ENCODE measurements at places on chromosomes 2 and 18.

- no peak for DNase-seq
Measured at GRCh38 chr2:61995065-61995464, 89.6 kb downstream of the COMMD1 start.

DNA sequence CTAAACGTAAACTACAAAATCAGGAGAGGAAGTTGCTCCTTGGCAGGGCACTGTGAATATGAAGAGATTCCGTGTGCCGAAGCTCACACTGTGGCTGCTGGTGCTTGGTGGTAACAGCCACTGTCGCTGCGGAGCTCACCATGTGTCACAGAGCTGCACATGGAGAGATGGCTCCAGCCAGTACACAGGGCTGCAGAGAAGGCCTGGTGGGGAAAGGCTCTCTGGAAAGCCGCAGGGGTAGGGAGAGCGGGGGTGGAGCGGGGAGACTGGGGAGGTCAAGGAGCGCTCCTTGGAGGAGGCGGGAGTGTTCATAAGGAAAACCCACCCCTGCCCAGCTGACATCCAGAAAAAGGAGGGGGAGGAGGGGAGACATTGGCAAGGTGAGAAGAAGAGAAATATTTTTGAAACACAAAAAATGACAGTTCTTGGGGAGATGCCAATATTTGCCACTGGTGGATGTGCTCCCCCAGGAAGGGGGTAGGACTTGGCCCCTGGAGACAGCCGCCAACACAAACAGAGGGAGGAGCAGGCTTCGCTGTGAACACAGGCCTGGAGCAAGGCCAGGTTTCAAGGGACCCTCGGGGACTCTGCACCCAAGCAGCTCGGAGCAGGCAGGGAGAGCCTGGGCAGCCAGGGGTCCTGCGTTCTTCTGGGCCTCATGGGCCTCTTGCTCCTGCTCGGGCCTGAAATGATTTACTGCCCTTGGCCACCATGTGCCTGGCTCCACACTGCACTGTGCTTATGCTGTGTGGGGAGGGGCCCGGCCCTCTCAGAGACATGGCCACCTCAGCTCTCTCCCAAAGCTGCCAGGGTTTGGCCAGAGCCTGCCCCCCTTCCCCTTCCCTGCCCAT is 102.6 kb upstream of the GLI2 start:
- DNase-seq: no peak

- DNase-seq: peak; percentile 34
Measured at GRCh38 chr2:219060821-219061791, at the start of gene IHH. Gene IHH, minus strand, starts transcription at chr2:219060921. Its CDS starts 454 bp downstream, at chr2:219060467.

DNA sequence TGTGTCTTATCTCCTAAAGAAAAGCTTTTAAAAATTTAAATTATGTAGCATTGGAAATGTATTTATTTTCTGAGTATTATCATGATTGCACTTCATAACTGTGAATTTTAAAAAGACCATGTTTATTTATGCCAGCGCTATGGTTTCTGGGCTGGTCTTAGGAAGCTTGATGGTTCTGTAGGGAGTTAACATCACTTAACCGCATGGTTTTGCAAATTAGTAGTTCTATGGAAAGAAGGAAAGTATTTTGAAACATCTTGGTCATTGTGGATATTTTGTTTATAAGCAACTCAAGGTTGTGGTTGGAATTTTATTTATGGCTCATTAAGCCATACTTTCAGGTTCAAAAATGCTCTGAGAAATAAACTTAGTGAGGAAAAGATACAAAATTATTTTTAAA is 549.4 kb downstream of the STK39 start:
- DNase-seq: no peak

- no peak for DNase-seq
Measured at GRCh38 chr2:98793275-98793674, 62.3 kb upstream of the MGAT4A start.

- no peak for DNase-seq
Measured at GRCh38 chr18:37334631-37335408, 230.8 kb downstream of the CELF4 start.

- no peak for DNase-seq
Measured at GRCh38 chr2:127066942-127067341, 40.0 kb downstream of the BIN1 start.

- no peak for DNase-seq
Measured at GRCh38 chr18:78496079-78496478, 483.5 kb upstream of the SALL3 start.

GRCh38 chr2:230805353-230806017 is 59.3 kb upstream of the ITM2C start:
- no peak for DNase-seq

- no peak for DNase-seq
Measured at GRCh38 chr2:6353669-6354068, 512.0 kb downstream of the CMPK2 start.

GRCh38 chr2:218870984-218871344 is 9.7 kb upstream of the WNT10A start:
- DNase-seq: no peak

DNA sequence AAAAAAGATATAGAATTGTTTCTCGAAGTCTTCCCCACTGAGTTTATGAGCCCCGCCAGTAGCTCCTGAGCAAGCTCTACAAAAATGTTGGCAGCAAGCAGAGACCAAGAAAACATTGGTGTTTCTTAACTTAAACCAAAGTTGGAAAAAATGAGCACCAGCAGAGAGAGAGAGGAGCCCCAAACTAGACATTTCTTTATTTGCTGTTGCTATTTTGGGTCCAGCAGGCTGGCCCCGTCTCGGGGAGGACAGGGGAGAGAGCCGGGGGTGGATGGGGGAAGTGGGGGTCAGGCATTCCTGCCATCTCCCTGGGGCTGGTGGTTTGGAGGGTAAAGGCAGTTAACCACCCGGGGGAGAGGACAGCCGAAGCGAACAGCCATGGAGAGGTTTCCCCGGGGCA is 113.0 kb downstream of the DYSF start:
- DNase-seq: no peak

DNA sequence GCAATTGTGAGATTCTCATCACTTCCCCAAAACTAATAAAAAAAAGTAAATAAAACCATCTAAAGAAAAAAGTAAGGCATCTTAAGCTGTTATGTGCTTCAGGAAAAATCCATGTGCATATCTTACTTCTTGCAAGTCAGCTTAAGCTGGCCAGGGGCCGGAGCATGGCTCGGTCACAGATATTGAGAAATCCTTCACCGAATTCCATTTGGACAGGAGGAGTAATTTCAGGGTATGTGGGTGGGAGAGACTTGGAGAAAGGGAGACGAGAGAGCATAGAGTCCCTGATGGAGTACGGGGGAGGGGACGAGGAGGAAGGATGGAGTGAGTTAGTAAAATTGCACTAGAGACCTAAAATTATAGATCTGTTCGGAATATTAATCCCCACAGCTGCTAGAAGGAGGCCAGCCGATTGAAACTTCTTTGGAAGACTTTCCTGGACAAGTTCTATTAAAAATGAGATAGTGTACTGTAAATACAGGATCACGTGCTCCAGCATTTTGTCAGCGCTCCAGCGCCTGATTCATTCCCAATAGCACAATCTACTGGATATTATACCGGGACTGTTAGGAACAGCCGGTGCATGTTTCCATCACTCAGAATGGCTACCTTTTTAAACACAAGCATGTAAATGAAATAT is 438.5 kb downstream of the ZNF516 start:
- DNase-seq: no peak

DNA sequence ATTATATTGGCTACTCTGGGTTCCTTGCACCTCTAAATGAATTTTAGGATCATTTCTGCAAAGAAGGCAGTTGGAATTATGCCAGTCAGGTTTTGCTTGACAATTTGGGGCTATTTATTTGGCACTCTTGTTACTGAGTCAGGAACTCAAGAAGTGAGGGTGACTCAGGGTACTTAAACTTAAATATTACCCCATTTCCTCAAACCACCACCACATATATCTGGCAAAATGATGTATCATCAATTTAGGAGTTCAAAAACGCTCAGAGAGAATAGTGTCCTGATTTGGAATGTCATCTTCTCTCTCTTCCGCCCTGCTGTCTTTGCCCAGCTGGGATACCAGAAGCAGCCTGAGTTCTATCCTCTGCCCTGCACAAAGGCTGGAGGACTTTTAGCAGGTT is 2.4 kb upstream of the THNSL2 start:
- no peak for DNase-seq

GRCh38 chr2:192729369-192729768 is 534.6 kb upstream of the TMEFF2 start:
- no peak for DNase-seq

DNA sequence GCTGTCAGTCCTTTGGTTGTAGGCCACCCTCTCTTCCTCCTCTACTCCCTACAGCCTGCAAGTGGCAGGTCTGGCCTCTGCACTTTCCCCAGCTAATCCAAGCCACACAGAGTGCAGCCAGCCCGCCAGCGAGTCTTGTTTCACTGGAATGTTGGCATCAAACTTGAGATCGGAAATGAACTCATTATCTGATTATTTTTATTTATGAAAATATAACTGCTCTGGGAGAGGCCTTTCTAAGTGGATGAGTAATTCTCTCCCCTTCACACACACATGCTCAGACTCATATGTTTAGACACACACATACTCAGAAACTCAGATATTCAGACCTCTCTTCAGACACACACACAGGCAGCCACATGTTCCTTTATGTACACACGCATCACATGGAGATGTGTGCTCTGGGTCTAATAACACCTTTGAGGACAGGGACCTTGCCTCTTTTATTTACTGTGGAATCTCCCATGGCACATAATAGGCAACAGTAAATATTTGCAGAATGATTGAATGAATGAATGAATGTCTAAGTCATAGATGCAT is 151.3 kb downstream of the ZFP36L2 start:
- DNase-seq: no peak
